Kidney (tissue), 22 donors: ENCODE measurements at places on chromosomes 4 and X.
A peak's percentile ranks its signal among the peaks of the same experiment; 100 is the strongest.

DNA sequence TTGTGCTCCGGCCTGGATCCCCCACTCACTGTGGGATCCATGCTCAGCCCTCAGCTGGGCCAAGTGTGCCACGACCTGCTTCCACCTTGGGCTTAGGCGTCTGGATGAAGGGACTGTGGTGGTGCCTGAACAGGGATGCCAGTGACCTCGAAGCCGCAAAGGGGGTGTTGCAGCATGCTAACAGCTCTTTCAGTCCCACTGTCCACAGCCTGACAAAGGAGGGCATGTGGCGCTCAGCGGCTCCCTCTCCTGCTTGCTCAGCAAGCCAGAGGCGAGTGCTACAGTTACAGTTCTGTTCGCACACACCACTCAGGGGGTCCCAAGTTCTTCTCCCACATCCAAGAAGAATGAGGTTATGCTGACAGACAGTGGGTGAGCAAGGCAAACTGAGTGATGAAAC lies 5.2 kb upstream of the IGBP1 start:
- DNase-seq, result no peak

DNA sequence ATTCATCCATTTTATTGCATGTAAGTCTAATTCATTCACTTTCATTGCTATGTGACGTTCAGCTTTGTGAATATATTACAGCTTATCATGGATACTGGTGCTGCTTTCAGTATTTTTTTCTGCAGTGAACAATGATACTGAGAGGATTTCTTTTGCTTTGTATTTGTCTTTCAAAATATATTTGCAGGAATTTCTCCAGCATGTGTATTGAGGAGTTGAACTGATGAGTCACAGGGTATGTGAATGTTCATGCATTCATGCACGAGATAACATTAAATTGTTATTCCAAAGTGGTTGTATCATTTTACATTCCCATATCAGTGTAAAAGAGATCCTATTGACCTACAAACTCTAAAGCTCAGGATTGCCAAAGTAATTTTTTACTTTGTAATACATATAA lies 283.8 kb upstream of the ARSJ start:
- DNase-seq, result no peak

- no peak for DNase-seq
Measured at GRCh38 chrX:97863261-97863660, 979.6 kb downstream of the RPA4 start.

DNA sequence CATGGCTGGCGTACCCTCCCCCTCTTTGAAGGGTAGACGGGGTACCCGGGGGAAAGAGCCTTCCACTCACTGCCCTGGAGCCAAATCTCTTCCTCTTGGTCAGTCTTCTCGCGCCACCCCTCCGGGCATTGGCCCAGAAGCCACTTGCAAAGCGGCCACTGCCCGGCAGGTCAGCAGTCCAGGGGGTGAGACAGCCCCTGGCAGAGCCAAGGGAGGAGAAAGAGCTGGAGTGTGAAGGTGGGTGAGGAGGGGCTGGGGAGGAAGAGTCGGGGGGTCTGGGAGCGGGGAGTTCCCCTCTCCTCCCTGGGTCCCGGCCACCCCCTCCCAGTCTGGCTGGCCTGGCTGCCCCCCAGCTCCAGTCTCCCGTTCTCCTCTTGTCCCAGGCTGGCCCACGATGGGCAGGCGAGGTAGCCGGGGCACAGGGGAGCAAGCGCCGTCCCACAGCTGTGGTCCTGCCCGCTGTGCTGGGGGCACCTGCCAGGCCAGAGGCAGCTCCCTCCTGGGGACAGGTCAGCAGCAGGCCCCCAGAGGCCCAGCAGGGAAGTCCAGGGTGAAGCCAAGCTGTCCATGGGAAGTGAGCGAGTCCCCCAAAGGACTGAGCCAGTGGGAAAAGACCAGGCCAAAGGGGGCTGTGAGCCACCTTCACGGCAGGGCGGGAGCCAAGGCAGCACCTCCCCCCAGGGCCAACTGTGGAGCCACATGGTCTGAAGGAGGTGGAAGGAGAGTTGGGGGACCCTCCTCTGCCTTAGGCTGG lies 21.6 kb upstream of the DUSP9 start:
- DNase-seq, result no peak

DNA sequence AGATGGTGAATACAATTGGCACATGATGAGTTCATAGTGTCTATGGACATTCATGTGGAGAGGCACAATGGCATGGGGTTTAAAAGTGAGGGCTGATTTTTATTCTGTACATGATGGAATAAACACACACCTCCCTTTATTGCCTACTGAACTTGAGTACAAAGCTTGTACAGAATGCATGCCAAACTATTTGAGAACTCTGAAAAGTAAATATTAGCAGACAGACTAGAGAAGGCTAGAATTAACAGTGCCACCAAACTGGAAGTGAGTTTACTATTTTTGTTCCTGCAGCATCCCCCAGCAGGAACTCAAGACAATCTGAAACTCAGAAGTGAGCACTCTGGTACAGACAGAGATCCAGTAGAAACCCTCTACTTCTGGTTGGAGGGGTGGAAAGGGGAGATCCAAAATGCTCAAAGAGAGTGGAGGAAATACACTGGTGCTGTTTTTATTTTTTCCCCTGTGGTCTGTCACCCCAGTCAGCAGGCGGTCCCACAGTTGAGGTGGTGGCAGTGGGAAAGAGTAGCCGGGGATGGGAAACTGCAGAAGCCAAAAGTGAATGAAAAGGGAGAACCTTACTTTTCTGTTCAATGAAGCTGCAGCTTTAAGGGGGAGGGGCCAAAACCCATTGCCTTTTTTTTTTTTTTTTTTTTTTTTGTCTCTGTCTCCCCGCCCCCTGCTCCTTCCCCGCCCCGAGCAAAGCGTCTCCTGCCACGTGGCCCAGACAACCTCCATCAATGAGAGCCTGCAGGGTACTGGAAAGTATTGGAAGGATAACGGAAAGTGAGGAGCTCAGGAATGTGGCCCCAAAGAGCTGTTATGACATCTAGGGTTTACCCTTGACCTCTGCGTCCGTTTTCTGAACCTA lies 20.5 kb downstream of the AKAP4 start:
- DNase-seq, result no peak

- peak; percentile 1 for DNase-seq
Measured at GRCh38 chrX:139720136-139720535, 12.2 kb upstream of the MCF2 start.

DNA sequence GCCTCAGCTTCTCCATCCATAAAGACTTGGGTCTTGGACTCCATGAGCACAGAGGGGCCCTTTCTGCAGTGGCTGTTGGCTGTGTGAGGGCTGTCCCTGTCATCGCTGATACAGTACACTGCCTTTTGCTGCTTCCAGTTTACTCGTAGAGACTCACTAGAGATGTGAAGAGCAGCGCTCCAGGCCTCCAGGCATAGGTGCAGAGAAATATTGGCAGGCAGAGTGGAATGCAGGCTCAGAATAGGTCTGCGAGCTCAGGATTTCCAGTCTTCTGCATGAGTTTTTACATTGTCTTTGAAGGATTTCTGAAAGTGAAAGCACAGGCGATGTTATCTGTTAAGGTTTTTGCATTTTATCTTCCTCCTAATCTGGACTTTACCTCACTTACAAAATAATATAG lies 97.4 kb downstream of the AASDH start:
- DNase-seq, result no peak

DNA sequence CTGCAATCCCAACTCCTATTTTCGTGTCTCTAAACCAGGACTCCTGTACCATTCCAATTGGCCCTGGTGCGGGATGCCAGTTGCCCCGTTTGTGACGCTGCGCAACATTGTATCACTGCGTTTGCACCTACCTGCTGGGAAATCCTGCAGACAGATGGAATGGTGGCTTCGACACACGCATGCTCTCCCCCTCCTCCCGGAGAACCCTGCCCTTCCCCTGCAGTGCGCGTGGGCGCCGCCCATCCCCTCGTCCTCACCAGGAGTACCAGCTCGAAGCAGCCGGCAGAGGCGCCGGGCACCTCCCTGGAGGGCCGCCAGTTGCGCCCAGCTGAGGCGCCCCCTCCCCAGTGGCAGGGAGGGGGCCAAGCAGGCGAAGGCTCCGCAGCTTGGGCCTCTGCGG lies 1.4 kb downstream of the DGKK start:
- peak; percentile 47 for DNase-seq

DNA sequence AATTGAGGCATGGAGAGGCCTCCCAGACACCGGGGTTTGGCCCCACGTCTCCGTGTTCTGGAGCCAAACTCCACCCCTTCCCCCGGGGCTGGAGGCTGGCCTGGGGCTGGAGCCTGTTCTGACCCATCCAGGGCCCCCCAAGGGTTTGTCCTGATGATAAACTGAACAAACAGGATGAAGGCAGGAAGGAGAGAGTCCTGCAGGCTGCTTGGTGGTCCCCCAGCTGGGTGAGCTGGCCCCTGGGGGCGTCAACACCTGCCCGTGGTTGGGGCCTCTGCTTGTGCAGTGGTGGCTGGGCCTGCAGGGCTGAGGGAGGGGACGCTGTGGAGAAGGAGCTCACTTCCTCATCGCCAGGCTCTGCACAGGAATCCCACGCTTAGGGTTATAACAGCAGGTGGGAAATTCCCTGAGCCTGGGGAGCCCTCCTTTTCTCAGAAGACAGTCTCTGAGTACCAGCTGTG lies 2.3 kb downstream of the SH3TC1 start:
- peak; percentile 83 for DNase-seq
